ENCODE measurements at places on chromosomes 12 and 14. TPM values are rescaled to one million over a fixed set of nuclear protein-coding genes. Genes with fewer than 3 reads are reported as not detected.

GRCh38 chr14:39315859-39316444 lies 82.2 kb downstream of the MIA2 start:
- DNase-seq: no peak

- DNase-seq: no peak
Observed at GRCh38 chr14:59175404-59175803, 13.1 kb upstream of the DAAM1 start.

GRCh38 chr14:94355191-94355794 lies 32.2 kb upstream of the SERPINA6 start:
- DNase-seq: no peak

DNA sequence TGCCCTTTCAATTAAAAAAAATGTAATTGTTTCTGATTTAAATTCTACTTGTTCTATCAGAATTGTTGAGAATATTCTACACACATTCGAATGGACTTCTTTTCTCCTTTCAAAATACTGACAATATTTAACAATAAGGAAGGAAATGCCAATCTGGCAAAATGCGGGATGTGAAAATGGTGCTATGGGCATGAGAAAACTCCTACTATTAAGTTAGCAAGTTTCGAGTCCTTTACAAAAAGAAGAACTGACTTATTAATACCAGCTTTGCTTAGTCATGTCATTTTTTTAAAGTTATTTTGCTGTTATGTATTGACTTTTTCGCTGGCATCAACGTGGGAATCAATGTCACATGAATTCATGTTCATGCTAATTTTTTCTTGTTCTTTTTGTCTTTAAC lies 31.7 kb upstream of the ARL1 start:
- no peak for DNase-seq

- peak; percentile 91 for DNase-seq
Observed at GRCh38 chr12:54379398-54380201, 4.9 kb downstream of the ZNF385A start.

DNA sequence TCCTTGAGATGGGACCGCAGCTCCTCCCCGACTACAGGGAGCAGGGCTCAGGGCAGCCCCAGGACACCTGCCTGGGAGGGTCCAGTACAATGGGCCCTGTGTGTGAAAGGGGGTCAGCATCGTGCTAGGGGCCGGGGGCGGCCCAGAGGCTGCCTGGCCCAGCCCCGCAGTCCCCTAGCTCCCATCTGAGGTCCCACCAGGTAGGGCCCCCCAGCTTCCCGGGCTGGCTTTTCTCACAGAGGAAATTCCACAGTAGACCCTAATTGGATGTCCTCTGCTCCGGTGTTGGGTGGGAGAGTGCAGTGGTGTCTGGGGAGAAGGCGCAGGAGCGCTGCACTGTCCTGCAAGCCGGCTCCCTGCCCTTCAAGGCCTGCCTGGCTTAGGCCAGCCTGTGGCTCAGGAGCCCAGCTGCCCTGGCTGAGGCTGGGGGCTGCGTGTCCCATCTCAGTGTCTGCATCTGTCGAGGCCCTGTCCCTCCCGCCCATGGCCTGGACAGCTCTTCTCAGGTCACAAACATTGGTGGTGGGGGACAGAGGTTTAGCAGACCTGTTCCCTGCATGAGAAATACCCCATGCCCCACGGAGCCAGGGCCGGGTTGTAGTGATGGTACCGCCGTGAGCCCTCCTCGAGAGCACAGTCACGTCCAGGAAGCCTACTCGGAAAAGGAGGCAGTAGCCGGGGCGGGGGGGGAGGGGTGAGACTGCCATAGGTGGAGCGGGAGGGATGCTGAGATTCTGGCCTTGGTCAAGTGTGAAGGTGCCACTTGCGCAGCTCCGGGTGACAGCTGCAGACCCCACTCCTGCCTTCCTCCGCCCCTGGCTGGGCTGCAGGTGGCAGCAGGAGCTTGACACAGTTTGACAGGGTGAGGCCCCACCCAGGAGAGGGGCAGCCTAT lies 11.6 kb downstream of the HIP1R start:
- DNase-seq: no peak

DNA sequence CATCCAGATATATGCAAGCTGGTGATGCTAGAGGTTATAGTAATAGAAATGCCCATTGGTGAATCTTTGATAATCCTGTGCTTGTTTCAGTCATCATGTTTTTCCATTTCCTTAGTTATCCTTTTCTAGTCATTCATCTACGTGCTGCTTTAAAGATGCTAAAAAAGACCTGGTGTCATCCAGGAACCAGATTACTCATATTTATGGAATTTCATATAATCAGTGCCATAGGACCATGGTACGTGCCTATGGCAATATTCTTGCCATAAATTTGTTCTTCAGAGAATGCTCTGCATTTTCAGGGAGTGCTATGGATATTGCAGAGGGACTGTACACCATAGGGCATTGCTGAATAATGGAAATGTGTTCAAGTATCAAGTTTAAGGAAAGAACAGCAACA lies 267.3 kb downstream of the AKAP6 start:
- no peak for DNase-seq

DNA sequence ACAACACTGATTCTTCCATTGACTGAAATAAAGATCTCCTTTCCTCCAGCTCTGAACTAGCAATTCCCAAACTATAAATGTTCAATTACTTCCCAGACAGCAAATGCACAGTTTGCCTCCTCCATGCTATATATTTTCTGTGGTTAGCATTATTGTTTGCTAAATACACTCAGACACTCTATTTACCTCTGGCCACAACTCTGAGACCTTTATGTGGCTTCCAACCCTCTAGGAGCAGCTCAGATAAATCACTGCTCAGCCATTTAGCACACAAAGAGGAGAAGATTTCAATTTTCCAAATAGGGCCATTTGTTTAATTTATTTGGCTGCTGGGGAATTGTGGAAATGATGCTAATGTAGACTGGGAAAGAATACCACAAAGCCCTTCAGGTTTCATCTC lies 202.0 kb downstream of the SPTSSA start:
- DNase-seq: no peak

GRCh38 chr12:31702047-31702446 lies 26.8 kb downstream of the AMN1 start:
- peak; percentile 64 for DNase-seq

GRCh38 chr14:101254805-101255764 lies 306.2 kb upstream of the DIO3 start:
- no peak for DNase-seq

DNA sequence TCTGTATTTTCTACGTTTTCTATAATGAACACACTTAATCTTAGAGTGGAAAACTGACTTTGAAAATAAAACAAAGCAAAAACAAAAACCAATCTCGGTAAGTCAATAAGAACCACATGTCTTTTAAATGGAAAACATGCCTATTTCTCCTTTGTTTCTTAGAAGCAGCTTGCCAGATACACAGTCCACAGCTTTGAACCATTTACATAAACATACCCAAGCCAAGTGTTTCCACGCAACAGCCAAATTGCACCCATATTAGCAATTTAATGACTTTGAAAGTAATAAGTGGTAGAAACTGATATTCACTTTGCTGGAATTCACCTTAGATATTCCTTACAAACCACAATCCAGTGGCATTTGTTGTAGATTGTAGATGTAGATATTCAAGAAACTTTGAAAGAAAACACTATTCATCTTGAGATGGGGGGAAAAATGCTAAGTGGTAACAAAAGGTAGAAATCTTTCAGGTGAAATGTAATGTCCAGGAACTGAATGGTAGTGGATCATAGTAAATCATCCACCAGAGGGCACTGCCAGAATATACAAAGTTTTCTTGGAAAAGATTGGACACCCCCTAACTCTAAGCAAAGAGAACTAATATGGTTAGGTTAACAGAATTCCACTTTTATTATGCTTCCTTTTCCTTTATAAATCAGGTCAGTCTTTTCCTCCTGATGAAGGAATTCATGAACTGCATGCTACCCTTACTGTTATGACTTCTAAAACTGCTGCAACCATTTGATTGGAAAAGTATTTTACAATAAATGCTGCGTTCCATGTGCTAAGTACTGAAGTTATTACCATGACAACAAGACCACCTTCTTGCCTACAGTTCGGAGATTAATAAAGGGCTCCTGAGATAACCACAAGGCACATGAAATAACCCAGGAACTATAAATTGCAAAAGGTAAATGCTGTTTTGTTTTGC lies 69.8 kb downstream of the RERG start:
- DNase-seq: peak; percentile 62

The DPY19L2 gene
- total RNA-seq: not detected

The KDM2B gene
- total RNA-seq: 38.4 TPM

The CDKN3 gene
- total RNA-seq: 31.5 TPM

The TIGAR gene
- 4.6 TPM for total RNA-seq

The TUNAR gene
- total RNA-seq: not detected

The ATF7IP gene
- total RNA-seq: 10.4 TPM

The RNU6-8 gene
- total RNA-seq: not detected

The CPNE8 gene
- total RNA-seq: 2.6 TPM
